ENCODE measurements at places on chromosomes 4 and X.

DNA sequence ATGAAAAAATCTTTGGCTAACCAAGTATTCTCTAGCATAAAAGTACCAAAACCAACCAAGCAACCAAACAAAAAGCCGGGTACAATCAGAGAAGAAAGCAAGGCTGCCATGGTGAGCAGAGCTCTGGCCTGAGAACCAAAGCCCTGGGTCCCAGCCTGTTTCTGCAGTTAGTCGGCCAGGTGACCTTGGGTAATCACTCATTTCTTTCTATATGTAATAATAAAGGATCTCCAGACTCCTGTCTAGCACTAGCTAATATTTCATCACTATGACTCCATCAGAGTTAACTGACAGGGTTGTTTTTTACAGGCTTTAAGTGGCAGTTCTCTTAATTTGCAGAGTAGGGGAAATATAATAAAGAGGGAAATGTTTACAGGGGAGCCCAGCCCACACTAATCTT, 34.0 kb upstream of the RASGEF1B start:
- DNase-seq = no peak

- no peak for DNase-seq
Observed at GRCh38 chr4:159504684-159505083, 401.8 kb downstream of the RAPGEF2 start.

DNA sequence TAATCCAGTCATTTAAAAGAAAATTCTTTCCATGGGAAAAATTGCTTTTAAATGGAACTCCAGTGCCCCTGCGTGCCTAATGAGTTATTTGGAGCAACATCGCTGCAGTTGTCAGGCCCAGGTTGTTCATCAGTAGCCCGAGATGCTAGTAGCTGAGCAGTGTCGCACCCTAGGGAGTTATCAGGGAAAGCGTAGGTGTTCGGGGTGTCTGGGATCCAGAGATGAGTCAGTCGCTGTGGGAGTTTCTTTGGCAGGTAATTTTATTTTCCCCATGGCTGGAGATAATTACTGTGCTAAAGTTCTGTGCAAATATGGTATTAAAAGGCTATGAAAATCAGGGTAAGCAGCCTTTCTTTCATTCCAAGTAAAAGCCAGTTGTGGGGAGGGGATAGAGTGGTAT, 49.4 kb downstream of the ANXA3 start:
- DNase-seq = no peak

- DNase-seq = no peak
Observed at GRCh38 chrX:20274121-20274520, 7.4 kb upstream of the RPS6KA3 start.

- DNase-seq = no peak
Observed at GRCh38 chr4:121693886-121694285, 2.9 kb downstream of the ANXA5 start.

GRCh38 chrX:75038925-75039324, 113.7 kb upstream of the NEXMIF start:
- DNase-seq = no peak

GRCh38 chr4:78949735-78950134, 10.5 kb upstream of the PAQR3 start:
- DNase-seq = no peak

DNA sequence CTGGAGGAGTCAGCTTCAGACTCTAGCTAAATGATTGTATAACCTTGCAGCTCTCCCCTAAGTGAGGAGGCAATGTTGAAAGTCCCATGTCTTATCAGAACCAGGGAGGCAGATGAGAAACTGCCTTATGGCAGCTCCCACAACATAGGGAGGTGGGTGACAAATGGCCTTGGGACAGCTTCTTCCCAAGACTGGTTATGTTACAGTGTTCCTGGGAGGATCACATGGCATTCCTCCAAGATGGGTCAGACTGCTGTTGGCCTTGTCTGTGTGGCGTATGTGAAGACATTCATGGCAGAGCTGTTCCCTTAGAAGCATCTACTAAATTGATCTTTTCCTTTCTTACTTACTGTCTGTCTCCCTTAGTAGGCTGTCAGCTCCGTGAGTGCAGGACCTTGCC, 42.0 kb downstream of the HPRT1 start:
- DNase-seq = no peak

DNA sequence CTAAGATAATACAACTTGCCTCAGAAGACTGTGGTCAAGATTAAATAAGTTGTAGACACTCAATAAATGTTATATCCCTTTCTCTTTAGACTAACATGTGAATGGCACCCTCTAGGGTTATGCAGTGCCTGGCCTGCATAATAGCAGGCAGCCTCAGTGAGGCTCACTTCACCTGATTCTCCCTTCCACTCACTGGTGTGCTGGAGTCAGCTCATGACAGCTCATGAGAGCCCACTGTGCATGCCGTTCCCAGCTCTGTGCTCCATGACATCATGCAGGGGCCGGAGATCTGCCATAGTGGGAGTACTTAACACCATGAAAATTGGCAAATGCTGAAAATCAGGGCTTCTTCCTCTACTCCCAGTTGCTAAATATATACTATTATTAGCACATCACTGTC, 64.5 kb downstream of the TEC start:
- DNase-seq = no peak

- no peak for DNase-seq
Observed at GRCh38 chr4:33477715-33478114, 2757.5 kb downstream of the PCDH7 start.
